ENCODE measurements at places on chromosomes 6 and 20.

GRCh38 chr6:106586815-106587415 is 42.4 kb downstream of the RTN4IP1 start:
- no peak for DNase-seq

DNA sequence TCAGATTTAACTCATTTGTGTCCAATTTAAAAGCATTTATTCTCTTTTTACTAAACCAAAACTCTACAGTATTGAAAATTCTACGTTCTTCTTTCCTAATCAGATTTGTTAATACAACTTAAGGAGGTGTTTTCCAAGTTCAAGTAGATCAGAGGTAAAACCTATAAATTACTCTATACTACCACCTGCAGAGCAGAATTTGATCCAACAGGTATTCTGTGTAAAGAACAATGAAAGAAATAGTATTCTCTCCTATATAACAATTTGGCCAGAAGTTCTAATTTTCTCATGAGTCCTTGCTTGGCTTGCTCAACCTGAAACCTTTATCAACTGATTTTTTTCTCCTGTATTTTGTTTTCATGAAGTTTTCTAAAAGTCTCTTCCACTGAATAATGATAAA is 28.5 kb upstream of the DST start:
- no peak for DNase-seq

DNA sequence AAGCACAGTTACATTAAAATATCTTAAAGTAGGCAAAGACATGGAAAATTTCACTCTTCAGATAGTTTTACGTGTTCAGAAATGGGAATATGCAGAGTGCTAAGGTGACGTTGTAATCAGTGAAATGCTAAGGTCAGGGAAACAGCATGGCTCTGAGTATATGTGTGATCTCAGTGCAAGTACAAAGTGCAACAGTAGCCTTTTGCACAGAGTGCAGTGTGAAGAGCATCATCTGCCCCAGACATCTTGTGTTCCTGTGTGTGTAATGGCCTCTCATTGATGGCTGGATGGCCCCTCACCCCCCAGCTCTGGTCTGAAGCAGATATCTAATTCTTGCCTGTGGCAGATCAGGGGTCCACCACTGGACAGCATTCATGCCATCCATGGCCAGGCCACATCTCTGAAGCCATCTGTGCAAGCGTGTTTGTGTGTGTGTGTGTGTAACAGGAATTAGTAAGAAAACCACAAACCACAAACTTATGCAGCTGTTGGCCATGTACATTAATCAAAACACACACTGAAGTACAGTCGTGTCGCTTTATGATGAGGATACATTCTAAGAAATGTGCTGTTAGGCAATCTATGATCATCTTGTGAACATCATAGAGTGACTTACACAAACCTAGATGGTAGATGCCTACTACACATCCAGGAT is 165.1 kb downstream of the RALGAPA2 start:
- no peak for DNase-seq

DNA sequence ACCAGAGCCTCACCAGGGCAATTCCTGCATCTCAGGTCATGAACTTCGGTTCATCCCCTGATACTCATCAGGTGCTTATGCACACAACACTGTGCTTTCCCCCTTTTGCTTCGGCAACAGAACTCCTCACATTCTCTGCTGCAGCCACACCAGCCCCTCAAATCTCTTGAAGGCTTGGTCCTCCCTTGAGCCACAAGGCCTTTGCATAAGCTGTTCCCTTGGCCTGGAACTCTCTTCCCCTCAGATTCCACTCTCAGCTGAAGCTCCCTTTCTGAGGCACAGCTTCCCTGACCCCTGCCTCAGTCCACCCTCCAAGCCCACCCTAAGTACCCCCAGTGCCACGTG is 76.4 kb downstream of the NOL4L start:
- no peak for DNase-seq

DNA sequence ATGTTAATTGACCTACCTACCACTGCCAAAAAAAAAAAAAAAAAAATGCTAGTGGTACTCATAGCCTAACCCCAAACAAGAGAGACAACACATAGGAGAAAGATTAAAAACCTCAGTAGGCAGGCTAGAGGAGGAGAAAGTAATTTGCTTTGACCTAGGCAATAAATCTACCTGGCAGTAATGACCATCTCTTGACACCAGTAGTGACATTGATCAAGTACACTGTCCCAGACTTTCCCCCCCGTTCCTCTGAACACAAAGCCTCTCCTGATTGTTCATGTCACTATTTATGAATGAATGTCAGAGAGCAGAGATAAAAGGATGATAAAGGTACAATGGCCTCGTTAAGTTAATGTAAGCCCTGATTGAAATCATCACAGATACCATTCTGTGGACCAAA is 746.8 kb downstream of the CBLN4 start:
- no peak for DNase-seq

GRCh38 chr20:12925863-12926793 is 82.6 kb upstream of the SPTLC3 start:
- DNase-seq, result no peak

DNA sequence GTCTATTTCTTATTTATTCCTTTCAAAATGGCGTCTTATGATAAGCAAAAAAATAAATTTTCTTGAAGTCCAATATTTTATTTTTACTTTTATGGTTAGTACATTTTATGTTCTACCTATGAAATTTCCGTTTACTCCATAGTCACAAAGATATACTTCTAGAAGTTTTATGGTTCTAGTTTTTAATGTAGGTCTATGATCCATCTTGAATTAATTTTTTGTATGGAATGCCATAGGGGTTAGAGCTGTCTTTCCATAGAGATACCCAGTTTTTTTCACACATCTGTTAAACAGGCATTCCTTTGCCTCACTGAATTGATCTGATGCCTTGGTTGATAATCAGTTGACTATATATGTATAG is 24.9 kb upstream of the ASIP start:
- DNase-seq, result no peak

- no peak for DNase-seq
Observed at GRCh38 chr6:144214622-144215401, 64.5 kb downstream of the STX11 start.

DNA sequence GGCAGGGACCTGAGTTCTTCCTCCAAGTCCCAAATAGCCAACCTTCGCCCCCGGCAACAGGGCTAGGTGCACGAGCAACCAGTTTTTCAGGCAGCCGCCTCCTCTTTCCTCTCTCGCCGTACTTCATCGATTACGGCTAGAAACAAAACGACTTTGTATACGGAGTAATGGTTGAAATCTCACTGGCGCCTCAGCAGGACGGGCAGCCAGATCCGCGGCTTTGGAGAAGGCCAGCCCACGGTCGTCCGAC is 333 bp upstream of the SMIM13 start:
- no peak for DNase-seq

GRCh38 chr6:106913676-106914280 is 60.8 kb downstream of the CD24 start:
- no peak for DNase-seq

DNA sequence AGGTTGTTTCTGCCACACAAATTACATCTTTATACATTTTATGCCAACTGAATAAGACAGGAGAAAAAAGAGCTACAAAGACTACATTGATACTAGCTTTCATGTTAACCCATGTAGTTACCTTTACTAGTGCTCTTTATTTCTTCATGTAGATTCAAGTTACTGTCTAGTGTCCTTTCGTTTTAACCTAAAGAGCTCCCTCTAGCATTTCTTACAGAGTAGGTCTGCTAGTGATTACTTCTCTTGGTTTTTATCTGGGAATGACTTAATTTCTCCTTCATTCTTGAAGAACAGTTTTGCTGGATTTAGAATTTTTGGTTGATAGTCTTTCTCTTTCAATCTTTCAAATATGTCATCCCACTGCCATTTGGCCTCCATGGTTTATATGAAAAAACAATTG is 21.2 kb upstream of the NOP56 start:
- no peak for DNase-seq

GRCh38 chr20:44739942-44740341 is 5.7 kb upstream of the KCNK15 start:
- DNase-seq, result no peak

DNA sequence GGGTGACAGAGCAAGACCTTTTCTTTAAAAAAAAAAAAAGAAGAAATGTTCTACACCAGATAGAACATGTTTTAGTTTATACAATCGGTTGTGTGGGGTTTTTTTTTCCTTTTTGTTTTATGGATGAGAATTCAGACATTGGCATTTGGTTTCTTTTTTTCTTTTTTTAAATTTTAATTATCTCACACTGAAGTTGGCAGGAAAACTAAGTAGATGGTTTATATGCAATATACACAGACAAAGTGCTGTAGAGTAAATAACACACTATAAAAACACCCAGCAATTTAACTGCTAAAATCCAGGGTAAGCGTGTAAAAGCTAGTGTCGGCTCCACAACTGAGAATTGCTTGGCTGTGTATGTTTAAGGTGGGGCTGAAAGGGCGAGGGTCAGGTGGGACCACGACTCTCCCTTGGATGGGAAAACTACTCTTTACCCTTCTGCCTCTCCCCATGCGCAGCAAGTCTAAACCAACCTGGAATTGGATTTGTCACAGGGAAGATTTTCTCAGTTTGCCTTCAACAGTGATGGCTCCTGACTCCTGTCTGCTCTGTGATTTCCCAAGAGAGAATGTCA is 147.1 kb upstream of the MARCKS start:
- no peak for DNase-seq

DNA sequence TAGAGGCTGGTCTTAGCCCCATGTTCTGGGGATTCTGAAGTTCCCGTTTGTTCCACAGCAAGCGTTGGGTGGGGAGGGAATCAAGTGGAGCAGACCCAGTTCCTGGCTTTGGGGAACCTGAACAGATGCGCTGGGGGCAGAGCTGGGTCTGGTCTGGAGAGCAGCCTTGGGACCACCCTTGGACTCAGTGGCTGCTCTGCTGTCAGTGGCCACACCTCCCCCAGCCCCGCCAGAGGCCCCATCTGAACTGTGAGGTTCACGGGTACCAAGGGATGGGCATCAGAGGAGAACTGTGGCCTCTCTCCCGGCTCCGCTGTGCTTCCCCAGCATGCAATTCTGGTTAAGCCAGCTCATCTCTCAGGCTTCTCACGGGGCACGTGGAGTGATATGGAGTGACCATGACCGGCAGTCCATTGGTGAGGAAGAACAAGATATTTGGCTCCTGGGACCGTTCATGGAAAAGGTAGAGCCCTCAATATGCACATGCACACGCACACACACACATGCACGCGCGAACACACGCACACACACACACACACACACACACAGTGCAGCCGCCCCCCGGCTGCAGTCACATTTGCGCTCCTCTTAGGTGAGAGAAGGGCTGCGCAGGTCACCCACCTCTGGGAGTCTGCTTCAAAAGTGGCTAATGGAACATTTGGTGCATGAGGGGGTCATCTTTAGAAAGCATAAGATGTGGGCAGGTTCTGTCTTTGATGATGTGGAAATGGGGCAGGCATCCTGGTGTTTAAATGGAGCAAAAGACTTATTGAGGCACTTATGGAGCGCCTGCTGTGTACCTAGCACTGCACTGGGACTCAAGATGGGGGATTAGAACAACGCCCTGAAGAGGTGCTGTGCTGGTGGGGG is 6.0 kb downstream of the DLGAP4 start:
- no peak for DNase-seq

GRCh38 chr20:5127859-5128424 is 1.1 kb downstream of the CDS2 start:
- DNase-seq, result no peak

- DNase-seq, result no peak
Observed at GRCh38 chr6:104639668-104640067, 220.1 kb downstream of the HACE1 start.

DNA sequence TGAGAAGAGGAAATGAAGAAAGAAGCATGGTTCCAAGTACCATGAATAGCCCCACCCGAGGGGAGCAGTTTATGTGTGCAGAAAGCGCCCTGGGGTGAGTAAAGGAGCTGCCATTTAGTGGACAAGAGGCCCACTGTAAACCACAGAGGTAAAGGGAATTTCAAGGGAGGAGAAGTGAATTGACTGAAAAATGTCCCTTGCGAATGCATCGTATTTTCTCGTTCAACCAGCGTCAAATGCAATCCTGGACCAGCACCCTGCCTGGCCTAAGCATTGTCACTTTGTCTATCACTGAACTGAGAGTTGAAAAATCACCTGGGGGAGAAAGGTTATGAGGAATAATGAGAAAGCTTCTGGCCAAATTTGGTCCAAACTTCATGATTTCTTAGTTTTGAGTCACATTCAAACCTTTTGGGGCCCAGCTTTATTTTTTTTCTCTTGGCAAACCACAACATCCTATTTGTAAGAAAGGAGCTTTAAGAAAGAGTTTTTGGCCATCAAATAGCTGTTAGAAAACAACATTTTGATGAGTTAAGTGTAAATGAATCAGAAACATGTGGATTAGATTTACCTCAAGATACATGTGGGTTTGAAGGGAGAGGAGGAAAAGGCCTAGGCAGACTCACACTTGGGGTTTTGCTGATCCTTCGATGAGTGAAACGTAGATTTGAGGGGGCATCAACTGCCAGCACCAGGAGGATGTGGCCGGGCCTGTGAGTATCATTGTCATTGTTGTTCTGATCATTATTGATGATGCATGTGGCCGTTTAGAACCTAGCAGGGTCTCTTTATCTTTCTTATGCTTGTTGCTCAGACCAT is 214.0 kb downstream of the CLIC5 start:
- DNase-seq, result no peak

DNA sequence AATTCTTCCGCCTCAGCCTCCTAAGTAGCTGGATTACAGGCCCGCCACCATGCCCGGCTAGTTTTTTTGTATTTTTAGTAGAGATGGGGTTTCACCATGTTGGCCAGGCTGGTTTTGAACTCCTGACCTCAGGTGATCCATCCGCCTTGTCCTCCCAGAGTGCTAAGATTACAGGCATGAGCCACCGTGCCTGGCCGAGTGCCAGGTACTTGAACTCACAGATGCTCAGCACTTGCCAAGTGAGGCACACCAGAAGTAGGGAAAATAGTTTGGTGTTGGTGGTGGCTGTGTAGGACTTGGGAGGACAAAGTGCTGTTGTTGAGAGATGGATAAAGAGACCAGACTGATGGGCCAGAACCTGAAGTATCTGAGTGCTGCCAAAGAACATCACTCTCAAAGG is 40.0 kb upstream of the MBOAT1 start:
- DNase-seq, result no peak

GRCh38 chr6:137827977-137828810 is 38.9 kb upstream of the TNFAIP3 start:
- no peak for DNase-seq

DNA sequence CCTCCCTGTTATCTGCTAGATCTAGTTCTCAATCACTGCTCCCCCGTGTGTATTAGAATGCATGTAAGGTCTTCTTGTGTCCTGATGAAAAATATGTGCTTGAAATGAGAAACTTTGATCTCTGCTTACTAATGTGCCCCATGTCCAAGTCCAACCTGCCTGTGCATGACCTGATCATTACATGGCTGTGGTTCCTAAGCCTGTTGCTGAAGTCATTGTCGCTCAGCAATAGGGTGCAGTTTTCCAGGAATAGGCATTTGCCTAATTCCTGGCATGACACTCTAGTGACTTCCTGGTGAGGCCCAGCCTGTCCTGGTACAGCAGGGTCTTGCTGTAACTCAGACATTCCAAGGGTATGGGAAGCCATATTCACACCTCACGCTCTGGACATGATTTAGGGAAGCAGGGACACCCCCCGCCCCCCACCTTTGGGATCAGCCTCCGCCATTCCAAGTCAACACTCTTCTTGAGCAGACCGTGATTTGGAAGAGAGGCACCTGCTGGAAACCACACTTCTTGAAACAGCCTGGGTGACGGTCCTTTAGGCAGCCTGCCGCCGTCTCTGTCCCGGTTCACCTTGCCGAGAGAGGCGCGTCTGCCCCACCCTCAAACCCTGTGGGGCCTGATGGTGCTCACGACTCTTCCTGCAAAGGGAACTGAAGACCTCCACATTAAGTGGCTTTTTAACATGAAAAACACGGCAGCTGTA is 73.4 kb downstream of the PTPN1 start:
- no peak for DNase-seq

Data from C1 segment of cervical spinal cord (tissue), 14 donors.